Mesenteric fat pad (tissue), 1 donor: ENCODE measurements at places on chromosomes 5 and 9. TPM values are rescaled to one million over a fixed set of nuclear protein-coding genes. Genes with fewer than 3 reads are reported as not detected.

Gene ZNF169
- 4.6 TPM for total RNA-seq

Gene RABEPK
- 19.8 TPM for total RNA-seq

Gene C5orf46
- not detected for total RNA-seq

Gene CSF2
- not detected for total RNA-seq

Gene OGN
- total RNA-seq: 9.4 TPM

Gene RASEF
- 0.06 TPM for total RNA-seq

GRCh38 chr5:160638161-160638742, 213.8 kb downstream of the ATP10B start:
- no peak for DNase-seq

- DNase-seq: no peak
Observed at GRCh38 chr5:153543288-153543687, 52.8 kb downstream of the GRIA1 start.

DNA sequence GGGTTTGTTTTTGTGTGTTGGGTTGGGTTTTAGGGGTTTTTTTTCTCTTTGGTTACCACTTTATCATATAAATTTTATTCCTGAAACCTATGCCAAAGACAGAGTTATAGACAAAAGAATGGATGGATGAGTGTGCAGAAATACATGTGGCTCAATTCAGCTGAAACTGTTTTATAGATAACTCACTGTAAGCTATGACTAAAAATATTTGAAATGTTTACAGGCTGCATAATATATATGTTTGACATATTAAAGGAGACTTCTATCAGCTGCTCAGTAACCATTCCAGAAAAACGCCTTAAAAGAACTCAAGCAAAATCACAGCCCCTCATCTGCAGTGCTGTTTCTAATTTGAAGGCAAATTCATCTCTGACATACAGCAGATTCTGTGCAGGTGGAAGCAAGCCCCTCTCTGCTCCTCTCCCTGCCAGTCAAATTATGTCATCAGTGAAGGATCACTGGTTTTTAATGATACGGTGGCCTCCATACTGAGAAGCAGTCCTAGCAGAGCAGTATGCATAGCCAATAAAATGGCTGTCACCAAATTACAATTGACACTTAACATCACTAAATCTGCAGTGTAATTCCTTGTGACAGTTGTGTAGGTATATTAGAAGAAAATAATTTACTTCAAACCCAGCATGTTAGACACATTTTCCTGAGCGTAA, 301.6 kb downstream of the NR2F1-AS1 start:
- no peak for DNase-seq

- no peak for DNase-seq
Observed at GRCh38 chr5:148583421-148583965, 70.8 kb downstream of the HTR4 start.

DNA sequence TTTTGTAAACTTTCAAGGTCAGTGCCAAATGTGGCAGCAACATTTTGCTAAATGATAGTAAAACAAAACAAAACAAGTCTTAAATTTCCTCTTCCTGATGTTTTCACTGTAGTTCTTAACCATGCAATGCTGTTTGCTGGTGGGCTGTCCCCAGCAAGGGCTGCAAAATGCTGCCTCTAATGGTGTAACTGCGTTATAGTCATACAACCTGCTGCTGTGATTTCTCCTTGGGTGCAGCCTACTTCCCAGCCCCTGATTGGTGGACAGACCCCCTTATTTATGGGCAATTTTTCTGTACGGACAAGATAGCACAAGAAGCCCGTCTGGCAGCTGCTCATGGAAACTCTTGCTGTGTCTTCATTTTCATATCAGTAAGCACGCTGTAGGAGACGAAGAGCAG, 26.6 kb upstream of the PIP5K1B start:
- DNase-seq: no peak

- DNase-seq: no peak
Observed at GRCh38 chr5:79567926-79568549, 44.2 kb upstream of the TENT2 start.

GRCh38 chr9:128415281-128415680, 5.4 kb upstream of the CERCAM start:
- DNase-seq: no peak

- peak; percentile 76 for DNase-seq
Observed at GRCh38 chr5:1285141-1285540, 9.7 kb downstream of the TERT start.

- DNase-seq: no peak
Observed at GRCh38 chr9:81079055-81079454, 610.3 kb downstream of the TLE1 start.

DNA sequence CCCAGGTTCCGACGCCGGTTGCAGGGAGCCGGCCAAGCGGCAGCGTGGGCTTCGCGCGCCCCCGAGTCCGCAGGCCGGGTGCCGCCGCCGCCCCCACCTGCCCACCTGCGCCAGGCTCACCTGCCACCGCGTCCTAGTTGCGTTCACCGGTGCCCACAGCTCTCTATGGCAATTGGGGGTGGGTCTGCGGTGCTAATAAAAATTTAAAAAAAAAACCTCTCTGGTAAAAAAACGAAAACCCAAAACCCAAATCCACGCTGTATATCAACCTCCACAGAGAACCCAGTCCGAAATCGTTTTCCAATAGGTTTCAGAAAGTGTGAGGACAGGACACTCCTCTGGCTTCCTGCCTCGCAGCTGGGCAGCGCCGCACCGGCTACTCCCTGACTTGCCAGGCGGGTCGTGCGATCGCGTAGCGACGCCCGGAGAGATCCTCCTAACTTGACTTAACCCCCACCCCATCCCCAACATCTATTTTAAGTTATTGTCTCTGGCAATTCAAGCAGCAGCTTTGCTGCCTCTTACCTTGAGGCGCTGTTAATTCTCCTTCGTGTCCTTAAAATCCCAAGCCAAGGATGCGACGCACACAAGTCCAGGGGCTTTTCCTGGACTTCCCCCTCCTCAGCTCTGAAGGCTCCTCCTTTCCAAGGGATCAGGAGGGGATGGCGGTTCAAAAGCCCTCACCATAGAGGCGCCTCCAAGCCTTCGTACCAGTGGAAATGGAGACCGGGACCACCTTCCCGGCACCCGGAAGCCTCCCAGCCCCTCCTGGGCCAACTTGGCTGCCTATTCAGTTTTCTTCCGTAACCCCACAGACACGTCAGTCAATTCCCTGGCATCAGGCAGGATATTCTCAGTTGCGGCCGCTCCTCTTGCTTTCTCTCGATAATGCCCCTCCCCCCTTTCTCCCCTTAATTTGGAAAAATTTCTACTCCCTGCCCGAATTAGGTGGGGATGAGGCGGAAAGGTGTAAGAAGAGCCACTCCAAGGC, 1639.4 kb upstream of the C9orf72 start:
- no peak for DNase-seq

- DNase-seq: no peak
Observed at GRCh38 chr5:72076621-72077300, 30.5 kb upstream of the MAP1B start.

GRCh38 chr9:123164285-123164684, 104.1 kb downstream of the STRBP start:
- DNase-seq: no peak

GRCh38 chr9:100066539-100066938, 32.3 kb downstream of the ERP44 start:
- no peak for DNase-seq

GRCh38 chr5:172414531-172415361, 39.6 kb downstream of the SH3PXD2B start:
- no peak for DNase-seq

GRCh38 chr9:98045234-98046179, 11.0 kb upstream of the NANS start:
- DNase-seq: no peak

DNA sequence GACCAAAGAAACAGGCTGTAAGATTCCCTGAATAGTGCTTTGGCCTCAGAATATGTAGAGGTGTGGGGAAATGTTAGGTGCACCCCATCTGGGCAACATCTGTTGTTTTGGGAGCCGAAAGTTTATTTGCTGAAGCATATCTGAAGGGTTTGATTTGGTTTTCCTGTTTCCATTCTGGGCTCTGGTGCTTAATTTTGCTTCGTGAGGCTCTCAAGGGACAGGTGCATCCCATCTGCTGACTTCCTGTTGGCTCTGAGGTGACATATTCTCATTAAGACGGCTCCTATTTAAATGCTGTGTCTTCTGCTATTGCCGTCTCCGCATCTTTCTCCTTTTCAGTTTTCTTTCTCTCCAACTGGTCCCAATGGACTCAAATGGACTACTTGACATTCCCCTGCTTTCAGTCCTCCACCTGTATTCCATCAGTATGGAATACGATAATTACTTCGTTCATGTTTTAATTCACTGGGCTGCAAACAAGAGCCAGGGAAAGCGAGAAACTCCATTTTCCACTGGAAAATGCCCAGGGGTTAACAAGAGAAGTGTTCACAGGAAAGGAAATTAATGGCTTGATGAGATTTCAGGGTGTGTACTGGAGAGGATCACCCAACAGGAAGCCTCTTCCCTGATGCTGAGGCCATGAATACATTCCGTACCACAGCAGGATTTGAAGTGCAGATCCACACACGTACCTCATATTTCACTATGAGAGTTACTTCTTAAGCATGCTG, 104.0 kb downstream of the MTX3 start:
- DNase-seq: no peak

GRCh38 chr5:2148312-2149194, 265.8 kb upstream of the IRX4 start:
- DNase-seq: no peak

DNA sequence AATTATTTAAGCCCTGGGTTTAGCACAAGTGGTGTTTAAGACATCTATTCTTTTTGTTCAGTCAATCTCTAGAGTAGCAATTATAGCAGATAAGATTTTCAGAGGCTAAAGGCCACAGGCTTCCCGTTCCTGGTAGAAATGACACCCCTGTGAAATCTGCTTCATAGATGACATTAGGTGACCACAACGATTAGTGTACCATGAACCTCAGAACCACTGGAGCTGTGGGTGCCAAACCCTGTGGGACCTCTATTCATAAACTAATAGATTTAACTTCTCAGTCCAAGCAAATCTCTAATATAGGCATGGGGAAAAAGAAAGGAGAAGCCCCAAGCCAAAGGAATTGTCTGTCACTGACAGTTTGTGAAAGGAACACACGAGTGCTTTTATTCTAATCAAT, 207.4 kb downstream of the ARRDC3 start:
- no peak for DNase-seq

DNA sequence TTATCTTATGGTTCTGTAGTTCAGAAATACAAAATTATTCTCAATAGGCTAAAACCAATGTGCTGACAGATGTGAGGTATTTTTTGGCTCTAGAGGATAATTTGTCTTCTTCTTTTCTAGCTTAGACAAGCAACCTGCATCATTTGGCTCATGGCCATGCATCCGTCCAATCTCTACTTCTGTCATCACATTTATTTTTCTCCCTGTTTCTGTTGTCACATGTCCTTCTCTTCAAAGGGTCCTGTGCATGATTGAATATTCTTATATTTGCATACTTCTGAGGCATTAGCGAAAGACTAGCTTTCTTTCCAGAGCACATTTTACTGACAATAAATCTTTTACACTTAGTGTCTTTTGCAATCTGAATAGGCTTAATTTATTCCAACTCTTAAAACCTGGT, 564.7 kb downstream of the CDH10 start:
- no peak for DNase-seq
